ENCODE measurements at places on chromosomes 7 and 10.

DNA sequence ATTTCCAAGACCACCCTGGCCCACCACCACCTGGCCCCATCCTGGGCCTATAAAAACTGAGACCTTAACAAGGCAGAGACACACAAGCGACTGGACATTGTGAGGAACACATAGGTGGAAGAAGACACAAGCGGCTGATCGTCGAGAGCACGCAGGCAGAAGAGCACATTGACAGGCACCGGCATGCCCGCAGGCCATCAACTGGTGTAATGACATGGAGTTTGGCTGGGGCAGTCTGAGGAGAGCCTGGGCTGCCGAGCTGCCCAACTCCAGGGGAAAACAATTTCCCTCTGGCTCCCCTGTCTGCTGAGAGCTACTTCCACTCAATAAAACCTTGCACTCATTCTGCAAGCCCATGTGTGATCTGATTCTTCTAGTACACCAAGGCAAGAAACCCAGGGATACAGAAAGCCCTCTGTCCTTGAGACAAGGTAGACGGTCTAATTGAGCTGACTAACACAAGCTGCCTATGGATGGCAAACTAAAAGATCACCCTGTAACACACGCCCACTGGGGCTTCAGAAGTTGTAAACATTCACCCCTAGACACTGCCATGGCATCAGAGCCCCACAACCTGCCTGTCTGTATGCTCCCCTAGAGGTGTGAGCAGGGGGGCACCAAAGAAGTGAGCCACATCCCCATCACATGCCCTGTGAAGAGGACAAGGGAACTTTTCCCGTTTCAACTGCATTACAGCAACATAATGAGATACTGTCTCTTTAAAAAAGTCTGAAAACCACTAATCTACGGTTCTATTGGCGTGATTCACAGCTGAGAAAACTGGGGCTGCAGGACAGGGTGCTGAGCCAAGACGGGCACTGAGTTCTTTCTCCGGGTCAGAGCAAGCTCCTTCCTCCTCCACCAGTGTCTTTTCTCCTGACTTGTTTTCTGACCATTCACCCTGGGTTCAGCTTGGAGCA, 18.5 kb upstream of the TNS3 start:
- DNase-seq = no peak

GRCh38 chr10:8053446-8054243, 843 bp upstream of the GATA3 start:
- peak; percentile 94 for DNase-seq

DNA sequence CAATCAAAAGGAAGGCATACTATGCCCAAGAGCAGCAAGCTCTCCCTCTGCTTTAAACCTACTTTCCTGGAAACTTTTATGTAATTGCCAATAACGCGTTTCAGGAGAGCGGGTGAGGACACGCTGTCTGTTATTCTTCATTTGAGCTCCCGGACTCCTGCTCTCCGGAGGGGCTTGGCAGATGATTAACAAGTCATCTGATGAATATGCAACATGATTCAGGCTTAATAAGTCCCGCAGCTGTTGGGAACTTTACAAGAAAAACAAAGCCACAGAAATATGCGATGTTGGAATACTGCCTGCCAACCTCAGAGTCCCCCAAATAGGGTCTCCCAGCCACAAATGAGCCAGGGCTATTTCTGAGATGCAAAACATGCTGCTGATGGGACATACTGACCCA, 348.0 kb downstream of the GPAM start:
- DNase-seq = no peak

- DNase-seq = no peak
Measured at GRCh38 chr7:69653806-69654205, 55.5 kb downstream of the AUTS2 start.

- no peak for DNase-seq
Measured at GRCh38 chr7:151565541-151565940, 45.8 kb upstream of the RHEB start.

GRCh38 chr10:61643316-61643751, 19.4 kb upstream of the CABCOCO1 start:
- DNase-seq = no peak

DNA sequence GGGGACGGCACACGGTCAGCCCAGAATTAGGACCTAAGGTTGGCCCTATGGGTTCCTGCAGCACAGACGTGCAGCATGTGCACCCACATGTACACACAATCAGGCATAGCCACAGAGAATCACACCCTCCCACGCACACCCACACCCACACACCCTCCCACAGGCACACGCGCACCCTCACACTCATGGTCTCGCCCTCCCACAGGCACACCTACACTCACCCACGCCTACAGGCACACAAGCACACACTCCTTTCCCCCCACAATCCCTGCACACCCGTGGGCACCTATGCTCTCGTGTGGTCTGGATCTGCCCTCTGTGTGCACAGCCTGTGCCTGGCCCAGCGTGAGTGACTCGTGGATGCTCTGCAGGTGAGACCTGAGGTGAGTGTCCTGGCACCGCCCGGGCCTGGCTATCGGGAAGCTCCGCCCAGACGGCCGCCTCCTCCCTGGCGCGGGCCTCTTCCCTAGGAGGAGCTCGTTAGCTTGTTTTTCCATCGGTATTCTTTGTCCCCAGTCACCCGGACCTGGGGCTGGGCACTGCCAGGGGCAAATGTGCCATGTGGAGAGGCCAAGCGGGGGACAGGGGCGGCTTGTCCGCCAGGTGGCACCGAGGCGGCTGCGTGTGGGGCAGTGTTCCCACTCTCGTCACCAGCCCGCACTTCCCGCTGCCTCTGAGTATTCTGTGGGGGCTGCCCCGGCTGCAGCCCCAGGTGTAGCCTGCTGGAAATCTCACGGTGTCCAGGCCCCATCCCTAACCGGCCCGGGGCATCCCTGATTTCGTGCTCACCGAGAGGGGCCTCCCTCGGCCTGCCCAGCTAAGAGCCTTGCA, 110.2 kb upstream of the FAM20C start:
- DNase-seq = no peak

DNA sequence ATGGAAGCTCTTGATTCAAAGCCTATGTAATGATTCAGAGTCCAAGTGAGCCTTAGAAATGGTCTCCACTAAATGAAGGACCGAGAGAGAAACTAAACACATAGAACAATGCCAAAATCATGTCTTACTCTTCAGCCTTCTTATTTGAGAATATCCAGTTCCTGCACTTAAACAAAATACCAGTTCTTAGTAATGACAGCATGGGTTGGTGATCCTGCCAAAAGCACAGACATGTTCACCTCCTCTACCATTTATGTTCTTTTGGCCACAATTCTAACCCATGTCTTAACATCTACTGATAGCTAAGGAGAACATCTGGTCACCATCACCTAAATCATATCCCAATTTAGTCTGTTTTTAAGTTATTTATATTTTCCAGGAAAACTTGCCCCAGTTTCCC, 239.6 kb upstream of the PTN start:
- DNase-seq = no peak

DNA sequence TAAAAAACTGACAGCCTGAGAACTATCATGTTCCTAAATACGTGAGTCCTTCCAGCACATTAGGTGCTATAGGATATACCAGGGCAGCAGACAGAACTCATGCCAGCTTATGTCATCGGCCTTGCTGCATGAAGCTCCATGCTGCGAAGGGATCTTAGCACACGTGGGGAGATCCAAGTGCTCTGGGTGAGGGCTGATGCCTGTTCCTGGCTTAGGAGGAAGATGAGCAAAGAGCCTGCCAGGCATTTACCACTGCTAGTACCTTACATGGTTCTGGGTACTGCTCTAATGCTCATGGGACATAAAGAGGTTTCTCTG, 43.2 kb downstream of the SVIL start:
- no peak for DNase-seq

GRCh38 chr7:144027974-144028373, 20.8 kb upstream of the OR2A5 start:
- no peak for DNase-seq

GRCh38 chr10:130470286-130470685, 334.1 kb downstream of the GLRX3 start:
- DNase-seq = no peak

- DNase-seq = no peak
Measured at GRCh38 chr10:129372172-129372571, 94.9 kb upstream of the MGMT start.

DNA sequence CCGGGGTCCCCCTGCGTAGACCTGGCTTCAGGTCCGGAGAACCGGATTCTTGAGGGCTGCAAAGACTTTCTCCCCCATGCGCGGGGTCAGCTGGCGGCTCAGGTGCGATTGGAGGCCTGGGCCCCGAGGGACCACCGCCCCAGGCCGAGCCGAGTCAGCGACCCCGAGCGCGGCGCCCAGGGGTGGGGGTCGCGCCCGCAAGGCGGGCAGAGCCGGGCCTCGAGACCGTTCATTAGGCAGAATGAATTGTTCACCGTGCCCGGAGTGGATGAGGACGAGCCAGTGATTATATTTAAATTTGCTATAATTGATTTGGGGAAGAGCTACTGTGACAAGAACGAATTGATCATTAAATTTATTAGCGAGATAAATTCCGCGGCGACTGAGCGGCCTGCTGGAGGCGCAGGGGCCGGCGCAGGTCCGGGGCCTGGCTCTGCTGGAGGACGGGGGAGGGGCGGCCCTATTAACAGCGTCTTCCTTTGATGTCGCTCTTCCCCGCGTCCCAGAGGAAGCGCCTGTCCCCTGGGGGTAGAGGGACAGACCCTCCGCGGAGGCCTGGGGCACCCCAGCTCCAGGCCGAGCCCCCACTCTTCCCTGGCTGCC, 7.5 kb downstream of the MNX1 start:
- DNase-seq = no peak

DNA sequence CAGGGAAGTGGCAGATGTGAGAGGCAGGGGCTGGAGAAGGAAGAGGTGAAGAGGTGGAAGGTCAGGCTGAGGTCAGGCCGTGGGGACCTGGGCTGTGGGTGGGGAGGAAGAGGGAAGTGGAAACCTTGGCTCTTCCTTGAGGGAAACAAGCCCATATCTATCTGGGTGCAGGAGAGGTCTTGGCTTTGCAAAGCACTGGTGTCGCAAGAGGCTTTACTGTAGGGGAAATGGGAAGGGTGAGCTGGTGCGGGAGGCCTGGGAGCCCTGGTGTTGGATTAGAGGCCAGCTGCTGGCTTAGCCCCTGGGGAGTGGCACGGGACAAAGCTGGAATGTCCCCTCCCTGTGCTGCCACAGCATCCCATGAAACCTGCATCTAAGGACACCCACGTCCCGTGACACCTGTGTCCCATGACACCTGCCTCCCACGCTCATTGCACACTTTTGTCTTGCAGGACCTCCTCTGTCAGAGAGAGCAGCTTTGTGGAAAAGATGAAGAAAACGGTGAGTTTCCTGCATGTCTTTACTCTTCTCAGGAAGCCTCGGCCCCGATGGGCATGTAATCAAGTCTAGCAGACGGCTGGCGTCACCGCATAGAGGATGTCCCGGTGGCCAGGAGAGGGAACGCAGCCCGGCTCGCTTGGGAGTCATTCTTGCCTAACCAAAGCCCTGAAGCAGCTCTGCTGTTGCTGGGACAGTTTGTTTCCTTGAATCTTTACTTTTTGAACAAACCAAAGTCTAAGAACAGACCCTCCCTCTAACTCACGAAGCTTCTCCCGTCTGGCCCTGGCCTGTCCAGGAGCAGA, 22.2 kb downstream of the TMEM120A start:
- DNase-seq = no peak

GRCh38 chr7:101179713-101180112, 380 bp downstream of the NAT16 start:
- DNase-seq = no peak

DNA sequence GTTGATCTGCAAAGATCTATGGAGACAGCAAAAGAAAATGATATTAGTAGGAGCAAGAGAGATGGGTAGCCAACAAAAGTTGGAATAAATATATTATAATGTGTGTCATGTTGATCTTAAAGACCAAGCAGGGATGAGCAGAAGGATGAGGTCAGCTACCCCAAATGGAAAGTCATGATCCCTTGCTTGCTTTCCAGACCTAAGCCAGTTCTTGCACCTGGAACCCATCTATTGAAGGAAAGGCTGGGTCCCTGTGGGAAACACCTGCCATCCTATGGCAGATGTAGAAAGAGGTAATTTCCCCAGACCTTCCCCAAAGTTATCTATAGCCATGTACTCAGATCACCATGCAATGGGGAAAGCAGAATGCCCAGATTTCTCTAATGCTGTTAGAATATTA, 52.5 kb downstream of the LYZL2 start:
- no peak for DNase-seq

DNA sequence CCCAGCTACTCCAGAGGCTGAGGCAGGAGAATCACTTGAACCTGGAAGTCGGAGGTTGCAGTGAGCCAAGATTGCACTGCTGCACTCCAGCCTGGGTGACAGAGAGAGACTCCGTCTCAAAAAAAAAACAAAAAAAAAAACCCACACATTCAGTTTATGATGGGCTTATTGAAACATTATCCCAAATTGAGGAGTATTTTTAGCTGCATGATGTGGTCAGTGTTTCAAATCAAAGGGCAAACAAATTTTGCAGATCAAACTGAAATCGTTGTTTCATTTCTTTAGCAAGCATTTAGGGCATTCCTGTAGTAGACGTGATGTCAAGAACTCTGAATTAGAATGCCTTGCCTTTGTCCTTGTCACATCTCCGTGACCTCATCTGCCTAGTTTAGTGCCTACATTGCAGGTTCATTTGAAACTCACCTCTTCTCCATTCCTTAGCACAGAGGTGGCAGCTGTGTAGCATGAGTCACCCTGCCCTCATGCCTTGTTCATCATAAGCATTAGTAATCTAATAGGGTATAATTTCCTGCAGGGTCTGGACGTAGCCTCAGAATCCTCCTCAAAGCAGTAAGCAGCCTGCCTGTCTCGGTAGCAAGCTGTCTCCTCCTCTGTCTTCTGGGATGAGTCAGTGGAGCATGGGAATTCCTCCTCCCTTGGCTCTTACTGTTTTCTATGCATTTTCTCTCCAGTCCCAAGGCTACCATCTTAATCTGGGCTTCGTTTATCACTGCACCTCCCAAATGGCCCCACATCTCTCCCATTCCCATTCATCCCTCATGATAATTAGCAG, 73.8 kb downstream of the CUL1 start:
- no peak for DNase-seq

GRCh38 chr10:50883629-50884028, 1.8 kb downstream of the A1CF start:
- no peak for DNase-seq

- no peak for DNase-seq
Measured at GRCh38 chr7:155506854-155507337, 39.5 kb downstream of the CNPY1 start.

- no peak for DNase-seq
Measured at GRCh38 chr10:132011024-132011423, 29.3 kb upstream of the BNIP3 start.

DNA sequence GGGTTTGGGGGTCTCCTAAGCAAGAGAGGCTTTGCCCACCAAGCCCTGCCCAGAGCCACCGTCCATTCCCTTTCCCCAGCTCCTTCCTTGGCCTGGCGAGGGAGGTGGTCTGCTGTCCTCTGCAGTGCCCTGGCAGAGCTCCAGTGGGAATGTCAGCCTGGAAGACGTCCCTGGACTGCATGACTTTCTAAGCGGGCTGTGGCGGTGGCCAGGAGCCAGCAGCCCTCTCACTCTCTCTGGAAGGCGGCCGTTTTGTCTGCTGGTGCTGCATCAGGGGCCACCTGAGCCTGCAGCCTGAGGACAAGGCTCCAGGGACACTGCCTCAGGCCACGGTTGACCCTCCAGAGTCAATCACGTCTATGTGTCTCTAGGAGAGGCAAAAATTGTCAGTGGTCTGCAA, 271.0 kb downstream of the SKAP2 start:
- no peak for DNase-seq

GRCh38 chr7:151437866-151438516, 1.9 kb downstream of the CRYGN start:
- no peak for DNase-seq

GRCh38 chr7:93651603-93652159, 77.2 kb upstream of the CALCR start:
- DNase-seq = no peak
